ENCODE measurements at places on chromosomes 11 and 22. TPM values are rescaled to one million over a fixed set of nuclear protein-coding genes. Genes with fewer than 3 reads are reported as not detected.
A peak's percentile ranks its signal among the peaks of the same experiment; 100 is the strongest.

Gene CARD16
- 59.0 TPM for total RNA-seq

Gene C11orf54
- total RNA-seq = 36.4 TPM

Gene MAPK8IP1
- 0.86 TPM for total RNA-seq

Gene TCN1
- total RNA-seq = 0.38 TPM

Gene VPREB1
- total RNA-seq = not detected

Gene PCNX3
- 63.3 TPM for total RNA-seq

Gene VPS26B
- 76.6 TPM for total RNA-seq

Gene PIK3C2A
- 32.0 TPM for total RNA-seq

Gene OR8K3
- total RNA-seq = not detected

Gene HSPB2
- total RNA-seq = not detected

Gene OR52E5
- total RNA-seq = not detected

Gene RIC3
- 30.0 TPM for total RNA-seq

Gene MS4A6E
- not detected for total RNA-seq

Gene RIMBP3C
- total RNA-seq = 4.9 TPM

Gene TSGA10IP
- total RNA-seq = not detected

Gene AHNAK
- 559 TPM for total RNA-seq

Gene OR51B2
- not detected for total RNA-seq

Gene IGSF22
- 8.0 TPM for total RNA-seq

Gene OR10G7
- not detected for total RNA-seq

Gene SHISAL1
- not detected for total RNA-seq

Gene CCDC116
- total RNA-seq = 0.19 TPM

Gene DRD4
- total RNA-seq = 1.0 TPM

Gene MS4A12
- not detected for total RNA-seq

GRCh38 chr11:3808861-3809623, 682 bp downstream of the PGAP2 start:
- DNase-seq = peak; percentile 68

GRCh38 chr11:116647305-116648080, 125.3 kb downstream of the BUD13 start:
- no peak for DNase-seq

- peak; percentile 31 for DNase-seq
These were observed 81.9 kb downstream of the UVRAG start for GRCh38 chr11:75896843-75897419.

DNA sequence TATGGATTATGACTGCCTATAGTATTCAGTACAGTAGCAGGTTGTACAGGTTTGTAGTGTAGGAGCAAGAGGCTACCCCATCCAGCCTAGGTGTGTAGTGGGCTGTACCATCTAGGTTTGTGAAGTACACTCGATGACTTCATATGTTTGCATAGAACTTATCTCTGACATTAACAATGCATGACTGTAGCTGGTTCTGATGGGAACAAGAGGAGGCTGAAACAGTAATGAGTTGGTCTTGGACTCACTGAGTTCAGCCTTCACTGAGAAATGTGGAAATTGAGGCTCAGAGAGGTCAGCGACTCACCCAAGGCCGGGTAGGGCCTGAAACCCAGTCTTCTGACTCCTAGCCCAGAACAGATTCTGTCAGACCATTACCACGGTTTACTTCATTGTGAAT, 13.0 kb downstream of the MYO7A start:
- no peak for DNase-seq

- DNase-seq = no peak
These were observed 23.8 kb downstream of the SHISAL1 start for GRCh38 chr22:44288913-44289312.

DNA sequence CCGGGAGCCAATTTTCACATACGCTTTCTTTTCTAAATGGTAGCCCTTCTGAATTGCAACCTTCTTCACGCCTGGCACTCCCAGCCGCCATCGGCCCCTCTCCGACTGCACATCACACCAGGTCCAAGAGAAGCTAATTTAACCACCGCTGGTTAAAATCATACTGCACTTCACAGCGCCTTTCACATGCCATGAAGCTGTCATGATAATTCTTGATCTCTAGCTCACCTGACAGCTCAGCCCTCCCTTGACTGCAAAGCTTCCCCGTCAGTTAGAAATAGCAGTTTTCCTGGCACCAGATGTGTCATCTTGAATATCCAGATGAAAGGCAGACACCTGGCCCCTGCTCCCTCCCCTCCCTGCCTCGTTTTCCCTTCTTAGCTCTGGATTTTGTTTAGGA, 101.4 kb downstream of the ARL14EP start:
- DNase-seq = no peak

GRCh38 chr22:37911697-37912096, 5.6 kb downstream of the MICALL1 start:
- DNase-seq = no peak

- DNase-seq = no peak
These were observed 68.5 kb upstream of the DDI1 start for GRCh38 chr11:103967985-103968384.

DNA sequence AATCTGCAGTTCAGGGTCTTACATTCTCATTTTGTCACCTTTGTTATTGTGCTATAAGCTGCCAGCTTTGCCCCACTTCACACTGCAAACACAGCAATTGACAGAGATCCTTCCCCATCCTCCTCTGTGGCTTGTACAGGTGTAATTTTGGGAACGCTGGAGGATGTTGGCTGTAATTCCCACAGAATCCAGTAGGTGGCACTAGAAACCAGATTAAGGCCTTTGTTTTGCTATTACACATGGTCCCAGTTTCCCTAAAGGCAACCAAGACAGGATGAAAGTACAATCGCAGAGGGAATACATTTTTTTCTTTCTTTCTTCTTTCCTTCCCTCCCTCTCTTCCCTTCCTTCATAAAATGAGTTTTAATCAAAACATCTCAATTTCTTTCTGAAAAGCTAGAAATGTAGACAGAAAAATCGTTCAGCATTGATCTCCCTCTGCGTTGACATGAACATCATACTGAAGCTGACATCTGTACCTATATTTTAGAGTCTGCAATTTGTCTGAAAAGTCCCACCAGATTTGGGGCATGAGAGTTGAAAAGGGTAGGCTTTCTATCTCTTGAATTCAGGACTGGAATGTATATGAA, 21.3 kb upstream of the NELL1 start:
- DNase-seq = peak; percentile 9

- DNase-seq = no peak
These were observed 41.6 kb upstream of the H19 start for GRCh38 chr11:2039198-2039759.

- DNase-seq = peak; percentile 7
These were observed 1.1 kb upstream of the SAMM50 start for GRCh38 chr22:43953988-43954785.

DNA sequence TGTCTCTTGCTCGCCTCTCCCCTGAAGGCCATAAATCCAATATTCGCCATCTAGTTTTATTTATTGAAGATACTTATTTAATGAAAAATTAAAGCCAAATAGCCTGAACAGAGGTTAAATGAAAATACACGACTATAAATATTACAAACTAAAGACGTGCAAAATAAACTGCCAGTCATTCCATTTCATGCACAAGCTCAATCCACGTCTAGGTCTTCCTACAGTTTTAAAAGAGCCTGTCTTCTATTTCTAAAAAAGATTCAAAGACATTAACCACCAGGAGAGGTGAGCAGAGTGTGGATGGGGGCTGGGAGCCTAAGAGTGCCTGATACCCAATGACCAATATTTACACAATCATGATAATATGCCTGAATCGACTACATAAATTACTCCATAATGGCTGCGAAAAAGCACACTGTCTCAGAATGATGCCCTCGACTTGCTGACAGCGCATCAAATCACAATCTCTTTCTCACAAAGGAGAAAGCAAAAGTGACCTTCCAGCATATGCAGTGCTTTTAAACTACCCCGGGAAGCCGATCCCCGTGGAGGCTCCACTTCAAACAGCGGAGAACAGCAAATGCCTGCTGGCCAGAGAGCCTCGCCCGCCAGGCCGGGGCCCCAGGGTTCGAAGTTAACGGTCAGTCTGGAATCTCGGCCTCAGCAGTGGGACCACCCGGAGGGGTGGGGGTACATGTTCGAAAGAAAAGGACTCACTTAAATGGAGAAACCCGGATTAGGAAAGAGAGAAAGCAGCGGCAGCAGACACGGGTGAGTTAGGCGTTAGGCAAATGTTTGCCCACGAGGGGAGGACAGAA, 1.7 kb downstream of the FCHSD2 start:
- DNase-seq = no peak

DNA sequence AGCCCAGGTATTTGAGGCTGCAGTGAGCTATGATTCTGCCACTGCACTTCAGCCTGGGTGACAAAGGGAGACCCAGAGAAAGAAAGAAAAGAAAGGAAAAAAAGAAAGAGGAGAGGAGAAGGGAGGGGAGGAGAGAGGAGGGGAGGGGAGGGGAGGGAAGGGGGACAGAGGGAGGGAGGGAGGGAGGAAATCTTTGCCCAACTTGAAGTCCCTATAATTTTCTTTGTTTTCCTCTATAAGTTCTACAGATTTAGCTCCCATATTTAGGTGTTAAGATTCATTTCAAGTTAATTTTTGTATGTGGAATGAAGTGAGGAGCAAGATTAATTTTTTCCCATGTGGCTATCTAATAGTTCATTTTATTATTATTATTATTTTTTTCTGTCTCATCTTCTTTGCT, 328.3 kb downstream of the LARGE1 start:
- DNase-seq = no peak

DNA sequence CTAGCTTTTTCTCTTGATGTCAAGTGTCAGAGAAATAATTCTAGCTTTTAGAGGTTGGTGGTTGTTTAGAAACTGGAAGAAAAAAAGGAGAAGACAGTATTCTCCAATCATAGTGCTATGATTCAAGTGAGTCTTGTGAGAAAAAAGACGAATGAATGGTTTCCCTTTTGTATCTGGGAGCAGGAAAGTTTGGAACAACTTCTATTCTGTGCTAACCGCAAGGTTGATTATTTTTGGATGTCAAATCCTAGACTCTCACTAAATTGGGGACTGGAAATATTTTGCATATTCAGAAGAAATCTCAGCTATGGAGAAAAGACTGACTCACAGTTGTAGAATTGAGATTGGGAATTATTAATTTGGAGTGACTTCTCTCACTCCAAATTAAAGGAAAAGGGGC, 69.2 kb downstream of the SYT13 start:
- DNase-seq = no peak

DNA sequence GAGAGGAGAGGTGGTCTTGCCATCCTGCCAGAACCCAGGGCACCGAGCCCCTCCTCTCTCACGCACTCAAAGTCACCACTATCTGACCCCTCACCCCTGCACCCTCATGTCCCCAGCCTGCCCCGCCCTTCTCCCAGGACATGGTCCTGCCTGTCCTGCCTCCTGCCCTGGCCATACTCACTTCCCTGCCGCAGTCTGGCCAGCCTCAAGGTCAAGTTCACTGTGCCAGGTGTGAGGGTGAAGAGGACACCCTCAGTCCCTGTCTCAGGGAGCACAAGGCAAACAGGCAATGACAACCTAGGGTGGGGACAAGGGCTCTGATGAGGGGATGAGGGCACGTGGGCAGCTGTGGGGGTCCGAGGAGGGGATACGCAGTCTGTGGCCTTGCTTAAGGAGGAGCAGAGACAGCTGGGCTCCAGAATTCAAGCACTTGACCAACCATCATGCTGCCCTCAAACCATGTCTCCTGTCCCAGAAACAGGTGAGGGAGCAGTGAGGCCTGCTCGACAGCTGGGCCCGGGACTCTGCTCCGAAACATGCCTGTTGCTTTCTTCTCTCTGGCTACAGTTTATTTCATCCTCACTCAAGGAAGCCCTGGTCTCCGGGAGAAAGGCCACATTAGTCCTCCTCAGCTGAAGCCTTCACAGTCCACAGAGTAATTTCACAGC, 36.6 kb downstream of the PDGFB start:
- DNase-seq = no peak

DNA sequence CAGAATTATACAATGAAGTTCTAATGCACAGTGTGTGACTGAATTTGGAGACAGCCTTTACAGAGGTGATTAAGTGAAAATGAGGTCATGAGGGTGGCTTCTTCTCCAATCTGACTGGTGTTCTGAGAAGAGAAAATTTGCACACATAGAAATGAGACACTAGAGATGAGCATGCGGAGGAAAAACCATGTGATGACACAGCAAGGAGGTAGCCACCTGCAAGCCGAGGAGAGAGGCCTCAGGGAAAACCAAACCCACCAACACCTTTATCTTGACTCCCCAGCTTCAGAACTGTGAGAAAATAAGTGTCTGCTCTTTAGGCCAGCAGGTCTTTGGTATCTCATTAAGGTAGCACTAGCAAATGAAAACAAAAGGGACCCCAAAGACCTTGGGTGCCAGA, 93.2 kb downstream of the GGTLC2 start:
- DNase-seq = no peak

- no peak for DNase-seq
These were observed 185.0 kb downstream of the ADAMTS15 start for GRCh38 chr11:130633466-130633865.

DNA sequence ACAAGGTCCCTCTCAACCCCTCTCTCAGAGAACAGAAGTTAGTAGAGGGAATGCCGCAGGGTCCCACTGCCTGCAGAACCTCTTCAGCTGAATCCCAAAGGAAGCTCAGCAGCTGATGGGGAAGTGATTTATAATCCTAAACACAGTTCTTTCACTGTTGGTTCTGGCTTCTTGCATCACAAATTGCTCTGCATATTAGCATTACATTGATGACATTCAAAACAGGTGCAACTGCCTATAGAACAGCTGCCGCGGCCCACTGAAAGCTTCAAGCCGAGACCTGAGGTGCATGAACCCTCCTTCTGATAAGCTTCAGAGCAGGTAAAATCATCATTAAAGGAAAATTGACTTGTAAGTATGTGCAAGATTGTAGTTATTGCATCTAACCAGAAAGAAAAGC, 75.2 kb upstream of the KIRREL3 start:
- no peak for DNase-seq

DNA sequence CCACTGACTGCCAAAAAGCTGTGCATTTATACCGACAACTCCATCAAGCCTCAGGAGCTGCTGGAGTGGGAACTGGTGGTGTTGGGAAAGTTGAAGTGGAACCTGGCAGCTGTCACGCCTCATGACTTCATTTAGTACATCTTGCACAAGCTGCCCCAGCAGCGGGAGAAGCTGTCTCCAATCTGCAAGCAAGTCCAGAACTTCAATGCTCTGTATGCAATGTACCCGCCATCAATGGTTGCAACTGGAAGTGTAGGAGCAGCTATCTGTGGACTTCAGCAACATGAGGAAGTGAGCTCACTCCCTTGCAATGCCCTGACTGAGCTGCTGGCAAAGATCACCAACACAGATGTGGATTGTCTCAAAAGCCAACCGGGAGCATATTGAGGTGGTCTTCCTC, at the start of gene SLC22A25:
Gene SLC22A25 (minus strand): TSS at position 67 of the 400 bp plus-strand sequence. CDS start 13,947 bp downstream, outside the sequence.
- no peak for DNase-seq

Measured in CD4-positive, alpha-beta memory T cell (primary cell).